ENCODE measurements at places on chromosomes 4 and X.
A peak's percentile ranks its signal among the peaks of the same experiment; 100 is the strongest.

GRCh38 chrX:33178690-33179089 lies 32.7 kb downstream of the DMD start:
- no peak for DNase-seq

- DNase-seq = no peak
These were observed 348.2 kb downstream of the SPRY1 start for GRCh38 chr4:123744664-123745290.

DNA sequence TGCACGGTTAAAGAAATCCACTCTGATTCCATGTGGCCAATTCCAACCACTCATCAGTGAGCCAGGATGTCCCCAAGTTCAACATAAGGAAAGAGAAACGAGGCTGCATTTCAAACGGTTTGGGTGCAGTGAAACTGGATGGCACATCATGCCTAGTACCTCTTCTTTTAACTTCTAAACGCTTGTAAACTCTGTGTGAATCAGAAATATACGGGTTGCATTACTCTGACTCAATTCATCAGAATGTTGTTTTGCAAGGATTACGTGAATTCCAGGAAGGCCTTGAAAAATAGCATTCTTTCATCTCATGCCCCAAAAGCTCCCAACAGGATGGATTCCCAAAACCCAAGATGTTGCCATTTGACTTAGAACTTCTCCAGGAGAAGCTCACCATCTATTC lies 270.4 kb downstream of the LDB2 start:
- DNase-seq = no peak

GRCh38 chrX:130176354-130176776 lies 4.6 kb downstream of the RAB33A start:
- DNase-seq = no peak

DNA sequence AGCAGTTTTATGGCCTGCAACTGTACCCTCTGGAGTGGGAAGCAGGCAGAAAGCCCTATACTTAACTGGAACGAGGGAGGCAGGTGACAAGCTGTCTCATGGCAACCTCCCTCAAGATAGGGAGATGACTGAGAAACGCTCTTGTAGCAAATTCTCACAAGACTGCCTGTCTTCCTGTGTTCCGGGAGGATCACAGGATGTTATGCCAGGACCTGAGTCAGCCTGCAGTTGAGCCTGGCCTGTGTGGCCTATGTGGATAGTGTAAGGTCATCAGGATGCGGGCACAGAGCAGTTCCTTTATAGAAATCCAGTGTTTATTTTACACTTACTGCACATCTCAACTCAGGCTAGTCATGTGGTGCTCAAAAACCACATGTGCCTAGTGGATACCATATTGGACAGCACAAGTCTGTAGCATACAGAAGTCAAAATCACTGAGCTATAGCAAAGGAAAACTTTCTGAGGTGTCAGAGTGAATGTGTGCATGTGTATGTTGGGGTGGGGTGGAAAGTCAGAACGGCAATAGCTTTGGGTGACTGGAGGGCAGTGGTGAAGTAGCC lies 25.2 kb downstream of the TAF7L start:
- DNase-seq = no peak

- peak; percentile 48 for DNase-seq
These were observed 28.4 kb downstream of the ZNF185 start for GRCh38 chrX:152926279-152926678.

- peak; percentile 53 for DNase-seq
These were observed 63.8 kb upstream of the MTM1 start for GRCh38 chrX:150504397-150505182.

- no peak for DNase-seq
These were observed 34.7 kb upstream of the AREG start for GRCh38 chr4:74410272-74410671.

GRCh38 chr4:123606336-123606735 lies 209.7 kb downstream of the SPRY1 start:
- DNase-seq = no peak

DNA sequence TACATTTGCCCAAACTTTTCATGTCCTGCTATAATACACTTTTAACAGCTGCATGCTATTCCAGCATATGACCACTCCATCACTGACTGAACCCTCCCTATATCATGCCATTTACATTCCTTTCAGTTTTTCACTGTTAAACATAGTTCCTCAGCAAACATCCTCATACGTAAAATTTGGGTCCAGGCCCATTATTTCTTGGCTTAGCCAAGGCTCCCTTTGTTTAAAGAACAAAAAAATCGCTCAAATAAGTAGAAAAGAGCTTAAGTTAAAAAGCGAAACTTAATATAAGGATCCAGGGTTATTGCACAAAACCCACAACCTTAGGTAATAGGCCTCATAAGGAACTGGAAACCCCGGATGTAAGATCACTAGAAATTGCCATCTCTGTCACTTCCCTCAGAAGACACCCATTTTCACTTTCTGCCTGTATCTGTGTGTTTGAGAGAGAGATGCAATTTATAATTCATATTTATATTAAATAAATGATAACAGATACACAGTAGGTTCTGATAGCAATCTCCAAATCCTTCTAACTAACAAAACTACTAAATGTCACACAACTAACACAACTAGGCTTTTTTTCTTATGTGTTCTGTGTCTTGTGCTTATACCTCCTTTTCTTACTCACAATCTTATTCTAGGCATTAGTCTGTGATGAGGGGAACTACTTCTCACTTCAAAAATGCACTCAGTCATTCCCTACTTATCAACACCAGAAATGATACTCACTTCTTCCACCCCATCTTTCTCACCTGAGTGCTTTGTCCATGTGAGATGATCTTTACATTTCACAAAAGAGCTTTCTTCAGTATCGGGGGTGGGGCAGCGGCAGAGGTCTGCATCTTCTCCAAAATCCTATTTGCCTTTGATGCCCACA lies 59.9 kb upstream of the FAM241A start:
- no peak for DNase-seq

GRCh38 chrX:39335513-39336235 lies 534.4 kb downstream of the MID1IP1 start:
- DNase-seq = peak; percentile 59

- DNase-seq = no peak
These were observed 98.8 kb upstream of the NOCT start for GRCh38 chr4:138916763-138917162.

- DNase-seq = no peak
These were observed 502.3 kb upstream of the DIAPH2 start for GRCh38 chrX:96182366-96182765.

DNA sequence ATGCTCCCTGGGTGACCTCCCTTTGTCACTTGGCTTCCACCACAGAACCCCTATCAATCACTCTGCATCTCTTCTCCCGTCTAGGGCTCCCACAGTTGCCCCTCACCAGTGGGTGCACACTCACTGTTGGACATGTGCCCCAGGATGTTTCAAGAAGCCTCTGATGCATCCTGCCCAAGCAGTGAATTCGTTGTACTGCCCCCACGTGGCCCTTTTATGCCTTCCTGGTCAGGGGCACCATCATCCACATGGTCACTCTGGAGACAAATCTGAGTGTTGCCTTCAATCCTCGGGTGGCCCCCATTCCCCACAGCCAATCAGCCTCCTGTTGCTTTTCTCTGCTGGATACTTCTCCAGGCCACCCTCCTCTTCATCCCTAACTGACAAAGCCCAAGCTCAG lies 12.2 kb downstream of the ITIH6 start:
- DNase-seq = no peak

DNA sequence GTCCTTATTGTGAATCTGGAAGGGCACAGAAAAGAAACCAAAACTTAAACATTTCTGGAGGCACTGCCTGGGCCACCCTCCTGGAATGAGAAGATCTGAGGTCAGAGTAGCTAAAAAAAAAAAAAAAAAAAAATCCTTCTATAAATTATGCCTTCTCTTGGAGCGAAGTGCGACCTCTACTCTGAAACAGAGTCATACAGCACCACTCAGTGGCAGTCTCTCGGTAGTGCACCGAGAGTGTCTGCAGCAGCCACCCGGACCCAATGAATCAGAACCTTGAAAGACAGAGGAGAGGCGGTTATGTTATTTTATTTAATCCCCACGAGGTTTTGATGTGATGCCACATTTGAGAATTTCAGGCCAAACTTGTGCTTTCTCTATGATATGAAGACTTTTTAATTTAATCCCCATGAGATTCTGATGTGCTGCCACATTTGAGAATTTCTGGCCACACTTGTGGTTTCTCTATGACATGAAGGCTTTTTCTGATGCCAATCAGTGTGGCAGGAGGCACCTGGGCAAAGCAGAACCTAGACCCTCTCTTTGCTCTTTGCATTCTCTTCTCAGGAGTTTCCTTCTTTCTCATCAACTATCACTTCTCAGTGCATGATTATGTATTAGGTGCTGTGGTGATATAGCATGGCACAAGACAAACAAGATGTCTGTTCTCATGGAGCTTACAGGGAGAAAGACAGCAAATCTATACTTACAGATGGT lies 5.6 kb upstream of the CT47C1 start:
- DNase-seq = peak; percentile 28

GRCh38 chr4:77465271-77465670 lies 140.3 kb upstream of the CXCL13 start:
- DNase-seq = no peak

GRCh38 chrX:136607236-136607635 lies 40.7 kb upstream of the CD40LG start:
- no peak for DNase-seq

- no peak for DNase-seq
These were observed 1059.6 kb downstream of the TECRL start for GRCh38 chr4:63349674-63350025.

DNA sequence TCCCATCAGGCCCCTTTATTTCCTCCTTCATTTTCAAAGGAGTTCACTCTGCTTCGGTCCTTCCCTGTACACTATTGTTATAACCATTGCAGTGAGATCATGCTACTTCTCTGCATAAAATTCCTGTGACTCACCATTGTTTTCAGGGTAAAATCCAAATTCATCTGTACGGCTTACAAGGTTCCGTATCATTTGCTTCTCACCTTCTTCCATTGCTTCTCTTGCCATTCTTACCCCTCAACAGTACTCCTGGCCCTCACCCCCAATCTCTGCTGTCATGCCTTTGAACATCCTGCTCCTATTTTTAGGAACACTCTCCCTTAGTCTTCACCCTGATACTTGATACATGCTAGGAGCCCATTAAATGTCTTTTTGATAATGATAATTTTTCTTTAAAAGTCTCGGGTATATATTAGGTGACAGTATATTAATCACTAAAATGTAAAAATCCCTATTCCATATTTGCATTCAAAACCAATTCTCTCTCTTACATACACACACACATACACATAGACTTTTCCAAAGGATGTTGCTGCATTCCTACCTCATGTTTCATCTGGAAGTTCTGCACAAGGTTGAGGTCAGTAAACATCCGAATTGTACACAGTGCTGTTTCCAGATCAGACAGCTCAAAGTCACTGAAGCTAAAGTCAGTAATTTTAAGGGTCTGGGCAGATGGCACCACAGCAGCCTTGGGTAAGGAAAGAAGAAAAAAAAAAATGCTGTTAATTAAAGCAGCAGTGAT lies 103.4 kb downstream of the PDE5A start:
- no peak for DNase-seq

- no peak for DNase-seq
These were observed 106.0 kb downstream of the TMEM144 start for GRCh38 chr4:158316264-158316663.

DNA sequence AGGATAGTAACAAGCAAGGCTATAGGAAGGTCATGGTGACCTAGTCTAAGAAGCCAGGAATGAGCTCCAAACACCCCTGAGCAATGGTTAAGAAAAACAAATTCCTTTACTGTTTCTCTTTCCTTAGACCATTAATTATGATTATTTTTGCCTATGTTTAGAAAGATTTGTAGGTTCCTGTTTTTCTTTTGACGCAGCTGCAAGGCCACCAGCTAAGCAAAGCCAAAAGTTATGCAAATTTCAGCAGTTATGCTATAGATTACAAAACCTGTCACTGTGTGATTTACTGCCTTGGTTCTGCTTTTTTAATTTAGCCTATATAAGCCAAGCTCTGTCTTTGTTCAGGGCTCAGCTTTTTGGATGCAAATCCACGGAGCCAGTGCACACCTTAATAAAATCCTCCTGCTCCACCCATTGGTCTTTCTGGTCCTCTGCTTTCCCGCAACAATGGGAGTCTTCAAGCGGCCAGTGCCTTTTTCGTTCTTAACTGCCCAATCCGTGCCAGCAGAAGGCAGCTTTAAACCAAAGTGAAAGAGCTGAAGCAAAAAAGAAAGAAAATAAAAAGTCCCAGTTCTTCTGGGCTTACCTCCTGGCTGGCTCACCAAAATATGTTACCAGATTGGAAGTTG lies 1.4 kb upstream of the CEP135 start:
- no peak for DNase-seq

GRCh38 chr4:53137468-53137867 lies 228.4 kb downstream of the SCFD2 start:
- no peak for DNase-seq

DNA sequence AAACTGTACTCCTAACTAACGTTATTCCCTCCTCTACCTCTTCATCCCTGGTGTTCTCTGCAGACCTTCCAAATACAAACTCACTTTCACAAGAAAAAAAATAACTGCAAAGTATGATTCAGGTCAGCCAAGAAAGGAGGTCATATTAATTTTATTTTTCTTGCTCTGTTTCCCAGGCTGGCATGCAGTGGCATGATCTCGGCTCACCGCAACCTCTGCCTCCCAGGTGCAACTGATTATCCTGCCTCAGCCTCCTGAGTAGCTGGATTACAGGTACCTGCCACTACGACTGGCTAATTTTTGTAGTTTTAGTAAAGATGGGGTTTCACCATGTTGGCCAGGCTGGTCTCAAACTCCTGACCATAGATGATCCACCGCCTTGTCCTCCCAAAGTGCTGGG lies 156.6 kb downstream of the CHIC2 start:
- DNase-seq = no peak

- DNase-seq = no peak
These were observed 156.6 kb upstream of the CTSO start for GRCh38 chr4:156109943-156110900.

DNA sequence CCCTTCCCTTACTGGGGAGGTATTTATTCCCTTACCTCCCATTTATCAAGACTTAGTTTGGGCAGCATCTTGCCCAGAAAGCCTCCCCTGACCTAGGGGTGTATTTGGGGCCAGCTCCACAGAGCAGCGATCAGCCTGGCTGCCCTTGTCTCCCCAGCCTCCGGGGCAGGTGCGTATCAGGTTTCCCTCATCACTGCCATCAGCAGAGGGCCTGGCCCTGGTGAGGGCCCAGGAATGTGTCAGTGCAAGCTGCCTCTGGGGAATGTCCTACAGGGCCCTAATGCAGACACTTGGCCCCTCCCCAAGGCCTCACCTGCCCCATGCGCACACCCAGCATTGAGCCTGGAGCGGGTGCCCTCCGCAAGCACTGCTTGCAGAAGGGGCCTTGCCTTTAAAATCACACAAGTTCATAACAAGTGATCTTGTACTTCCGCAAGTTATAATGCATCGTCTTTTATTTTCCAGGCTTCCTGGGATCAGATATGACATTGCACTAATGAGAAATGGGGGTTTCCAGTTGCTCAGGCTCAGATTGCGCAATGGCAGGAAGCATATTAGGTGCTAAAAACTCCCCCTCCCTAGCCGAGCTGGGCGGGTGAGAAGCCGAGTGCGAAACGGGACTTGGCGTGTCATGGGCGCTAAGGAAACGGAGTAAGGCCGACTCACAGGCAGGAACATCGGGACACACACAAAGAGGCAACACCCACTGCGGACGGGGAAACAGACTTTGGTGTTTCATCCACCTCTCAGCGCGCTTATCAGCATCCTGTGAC lies 25.4 kb upstream of the AFAP1 start:
- DNase-seq = no peak

Measured in NCI-H2107 (cell line).